ENCODE measurements at places on chromosomes 16 and 17.

DNA sequence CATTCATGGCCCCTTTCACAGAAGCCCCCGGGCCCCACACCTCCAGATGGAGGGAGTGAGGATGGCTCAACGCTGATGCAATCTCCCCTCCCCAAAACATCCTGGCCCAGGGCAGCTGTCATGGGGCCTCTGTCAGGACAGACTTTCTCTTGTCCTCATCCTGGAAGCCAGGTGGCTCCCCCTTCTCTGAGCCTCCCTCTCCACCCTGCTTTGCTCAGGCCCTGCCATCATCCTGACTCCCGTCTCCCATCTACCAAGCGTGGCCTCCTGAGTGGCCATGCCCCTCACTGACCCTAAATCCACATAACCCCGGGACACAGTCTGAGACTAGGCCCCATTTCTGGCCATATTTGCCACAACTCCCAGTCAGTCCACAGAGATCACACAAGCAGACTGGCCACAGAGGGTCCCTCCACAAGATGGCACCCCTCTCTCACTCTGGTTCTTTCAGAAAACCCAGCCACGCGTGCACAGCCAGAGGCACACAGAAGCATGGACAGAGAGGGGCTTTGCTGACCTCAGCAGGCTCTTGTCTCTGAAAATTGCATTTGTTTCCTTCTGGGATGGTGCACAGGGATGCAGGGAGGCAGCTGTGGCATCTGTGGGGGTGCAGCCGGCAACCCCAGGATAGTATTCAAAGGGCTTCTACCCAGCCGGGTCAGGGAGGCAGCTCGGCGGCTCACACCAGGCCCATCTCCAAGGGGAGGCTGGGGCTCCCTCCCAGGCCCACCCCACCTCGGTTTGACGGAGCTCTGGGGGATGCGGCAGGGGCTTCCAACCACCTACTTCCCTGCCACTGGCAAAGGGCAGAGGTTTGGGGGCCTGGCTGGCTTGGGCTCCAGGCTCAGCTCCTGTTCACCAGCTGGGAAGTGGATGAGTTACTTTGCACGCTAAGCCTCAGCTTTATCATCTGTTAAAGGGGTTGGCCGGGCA is 16.9 kb downstream of the DOC2B start:
- peak; percentile 34 for DNase-seq

- no peak for DNase-seq
These were observed 81.5 kb downstream of the NXN start for GRCh38 chr17:897970-898619.

GRCh38 chr16:85521552-85522307 is 91.4 kb upstream of the GSE1 start:
- DNase-seq, result no peak

GRCh38 chr16:50603206-50604064 is 55.2 kb downstream of the NKD1 start:
- DNase-seq, result no peak

DNA sequence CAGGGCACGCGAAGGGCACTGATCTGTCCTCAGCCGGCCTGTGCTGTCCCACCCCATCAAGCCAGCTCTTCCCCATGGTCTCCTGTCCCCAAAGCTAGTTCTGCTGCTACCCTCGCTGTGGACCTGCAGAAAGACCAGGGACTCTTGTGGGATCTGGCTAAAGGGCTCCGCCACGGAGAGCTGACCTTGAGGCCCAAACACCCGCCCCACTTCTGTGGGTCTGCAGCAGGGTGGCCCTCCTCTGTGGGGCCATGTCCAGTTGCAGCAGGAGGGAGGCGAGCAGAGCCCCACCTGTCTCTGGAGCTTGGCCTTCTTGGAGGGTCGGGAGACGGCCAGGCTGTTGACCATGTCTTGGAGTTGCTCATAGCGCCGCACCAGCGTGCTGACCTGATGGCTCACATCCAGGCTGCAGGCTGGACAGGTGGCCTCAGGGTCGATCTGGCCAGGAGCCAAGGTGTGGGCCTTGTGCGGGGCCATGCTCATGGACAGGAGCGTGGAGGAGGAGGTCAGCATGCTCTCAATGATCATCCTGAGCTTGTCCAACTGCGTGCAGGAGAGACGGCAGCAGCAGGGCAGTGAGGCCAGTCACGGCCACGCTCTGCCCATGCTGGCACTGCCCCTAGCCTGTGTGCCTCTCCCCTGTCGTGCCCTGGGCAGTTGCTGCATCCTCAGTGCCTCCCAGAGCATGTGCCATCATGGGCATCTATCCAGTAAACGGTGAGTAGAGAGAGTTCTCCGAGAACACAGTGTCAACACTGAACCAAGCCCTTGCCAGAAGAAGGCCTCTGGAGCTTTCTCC is 16.6 kb downstream of the UBALD2 start:
- DNase-seq, result no peak

DNA sequence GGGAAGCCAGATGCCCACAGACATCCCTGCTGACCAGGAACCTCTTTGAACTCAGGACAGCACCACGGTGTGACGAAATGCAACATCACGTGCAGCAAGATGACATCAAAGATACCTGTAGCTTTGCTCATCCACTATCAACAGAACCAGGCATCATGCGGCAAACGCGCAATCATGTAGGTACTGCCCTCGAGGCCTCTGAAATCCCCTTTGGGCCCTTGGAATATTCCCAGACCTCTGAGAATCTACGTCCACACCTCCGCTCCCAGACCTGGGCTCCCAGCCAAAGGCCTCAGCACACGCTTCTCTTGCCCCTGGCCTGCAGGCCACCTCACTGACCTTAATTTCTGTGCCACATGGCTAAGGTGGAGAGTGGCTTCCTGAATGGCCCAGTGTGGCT is 7.3 kb downstream of the CX3CL1 start:
- no peak for DNase-seq

GRCh38 chr16:59878479-59878878 is 1144.4 kb upstream of the GOT2 start:
- DNase-seq, result no peak

GRCh38 chr17:48631693-48632578 is 5.8 kb upstream of the HOXB9 start:
- no peak for DNase-seq

- DNase-seq, result no peak
These were observed 48.0 kb downstream of the SRL start for GRCh38 chr16:4193920-4194319.

- DNase-seq, result no peak
These were observed 22.5 kb downstream of the WWP2 start for GRCh38 chr16:69784586-69784985.

DNA sequence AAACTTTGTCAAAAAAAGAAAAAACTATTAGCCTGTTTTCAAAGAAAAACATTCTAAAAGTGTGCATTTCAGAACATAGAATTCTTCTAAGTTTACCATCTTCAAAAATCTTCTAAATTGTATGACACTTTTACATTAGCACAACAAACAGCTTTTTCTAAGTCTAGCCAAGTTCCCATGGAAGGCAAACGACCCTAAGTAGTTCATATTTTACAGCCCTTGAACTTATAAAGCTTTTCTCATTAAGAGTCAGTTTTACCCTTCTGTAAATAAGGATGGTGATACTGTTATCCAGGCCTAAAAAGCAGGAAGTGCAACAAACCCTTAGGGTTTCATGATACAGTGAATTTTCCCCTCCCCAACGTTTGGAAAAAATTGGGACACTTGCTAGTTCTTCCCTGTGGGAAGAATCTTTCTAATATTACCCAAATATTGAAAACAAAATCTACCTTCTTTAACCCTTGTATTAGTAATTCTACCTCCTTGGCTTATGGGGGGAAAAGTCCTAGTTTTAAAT is 4.0 kb upstream of the ARL6IP1 start:
- no peak for DNase-seq

DNA sequence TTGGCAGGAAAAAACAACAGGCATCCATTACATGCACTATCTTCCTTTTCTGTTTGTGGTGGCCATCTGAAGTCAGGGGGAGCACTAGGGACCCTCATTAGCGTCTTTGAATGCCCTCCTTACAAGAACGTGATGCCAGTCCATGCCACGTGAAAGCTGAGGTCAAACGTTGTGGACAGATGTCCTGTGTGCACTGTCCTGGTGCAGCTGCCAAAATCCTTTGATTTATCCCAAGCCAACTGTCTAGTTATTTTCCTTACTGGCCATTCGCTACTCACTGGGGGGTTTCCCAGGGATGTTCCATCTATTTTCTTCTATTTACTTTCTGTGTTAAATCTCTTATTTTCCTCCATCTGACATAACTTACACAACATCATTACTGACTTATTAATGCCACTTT is 135.7 kb downstream of the ABCA8 start:
- DNase-seq, result no peak

GRCh38 chr17:57672971-57673370 is 72.1 kb downstream of the CCDC182 start:
- DNase-seq, result no peak

DNA sequence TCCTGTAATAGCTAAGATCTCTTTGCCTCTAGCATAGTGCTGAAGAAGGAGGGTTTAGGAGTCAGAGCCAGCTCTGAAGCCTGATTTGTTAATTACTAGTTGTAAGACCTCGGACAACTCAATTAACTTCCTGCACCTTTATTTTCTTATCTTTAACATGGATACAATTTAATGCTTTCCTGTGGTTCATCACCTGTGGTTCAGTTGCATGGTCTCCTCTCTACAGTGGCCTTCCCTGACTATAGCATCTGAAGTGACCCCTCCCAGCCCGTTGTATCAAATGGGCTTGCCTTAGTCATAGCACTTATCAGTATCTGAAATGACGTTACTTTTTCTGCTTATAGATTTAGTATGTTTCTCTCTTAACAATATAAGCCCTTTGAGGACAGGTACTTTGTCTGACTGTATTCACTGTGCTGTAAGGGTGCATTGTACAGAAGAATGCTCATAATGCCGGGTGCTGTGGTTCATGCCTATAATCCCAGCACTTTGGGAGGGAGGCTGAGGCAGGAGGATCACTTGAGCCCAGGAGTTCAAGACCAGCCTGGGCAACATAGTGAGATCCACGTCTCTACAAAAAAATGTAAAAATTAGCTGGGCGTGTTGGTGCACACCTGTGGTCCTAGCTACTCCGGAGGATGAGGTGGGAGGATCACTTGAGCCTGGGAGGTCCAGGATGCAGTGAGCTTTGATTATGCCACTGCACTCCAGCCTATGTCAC is 2.6 kb upstream of the NDE1 start:
- no peak for DNase-seq

GRCh38 chr16:80442779-80443178 is 98.0 kb upstream of the DYNLRB2 start:
- no peak for DNase-seq

GRCh38 chr16:56669840-56670619 is 416 bp downstream of the MT1H start:
- no peak for DNase-seq

DNA sequence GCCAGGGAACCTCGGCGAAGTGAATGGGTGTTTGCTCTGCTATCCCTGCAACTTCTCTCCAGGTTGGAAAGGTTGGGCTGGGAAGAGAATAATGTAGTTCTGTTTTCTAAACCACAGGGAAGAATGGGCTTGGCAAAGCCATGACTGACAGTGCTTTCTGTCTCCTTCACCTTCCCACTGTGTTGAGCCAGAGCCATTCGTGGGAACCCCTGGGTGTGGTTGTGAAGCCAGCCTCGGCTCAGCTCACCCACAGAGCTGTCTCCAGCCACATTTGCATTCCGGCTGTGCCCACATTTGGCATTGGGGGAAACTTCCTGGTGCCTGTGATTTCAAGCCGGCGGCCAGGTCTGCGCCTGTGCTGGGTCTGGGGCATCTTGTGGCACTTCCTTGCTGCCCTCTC is 39.9 kb downstream of the BAIAP2 start:
- DNase-seq, result no peak

- no peak for DNase-seq
These were observed 56.0 kb downstream of the CEP112 start for GRCh38 chr17:66135896-66136295.

- no peak for DNase-seq
These were observed 45.4 kb upstream of the HSBP1 start for GRCh38 chr16:83762141-83762991.

GRCh38 chr17:39791111-39791992 is 53.6 kb downstream of the GRB7 start:
- DNase-seq, result no peak

GRCh38 chr17:12985431-12986293 is 32.2 kb downstream of the ELAC2 start:
- DNase-seq, result no peak

DNA sequence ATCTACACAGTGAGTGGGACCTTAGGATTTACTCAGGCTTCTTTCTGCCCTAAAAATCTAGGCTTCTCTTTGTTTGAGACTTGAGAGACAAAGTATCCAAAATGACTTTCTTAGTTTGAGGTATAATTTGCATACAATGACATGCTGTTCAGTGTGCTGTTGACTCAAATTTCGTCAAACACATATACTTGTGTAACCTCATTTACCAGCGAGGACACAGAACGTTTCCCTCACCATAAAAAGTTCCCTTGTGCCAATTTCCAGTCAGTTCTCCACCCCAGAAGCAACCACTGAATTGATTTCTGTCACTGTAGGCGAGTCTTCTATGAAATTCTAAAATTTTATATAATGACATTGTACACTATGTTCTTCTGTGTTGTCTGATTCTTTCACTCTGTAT is 68.0 kb upstream of the MAF start:
- DNase-seq, result no peak

DNA sequence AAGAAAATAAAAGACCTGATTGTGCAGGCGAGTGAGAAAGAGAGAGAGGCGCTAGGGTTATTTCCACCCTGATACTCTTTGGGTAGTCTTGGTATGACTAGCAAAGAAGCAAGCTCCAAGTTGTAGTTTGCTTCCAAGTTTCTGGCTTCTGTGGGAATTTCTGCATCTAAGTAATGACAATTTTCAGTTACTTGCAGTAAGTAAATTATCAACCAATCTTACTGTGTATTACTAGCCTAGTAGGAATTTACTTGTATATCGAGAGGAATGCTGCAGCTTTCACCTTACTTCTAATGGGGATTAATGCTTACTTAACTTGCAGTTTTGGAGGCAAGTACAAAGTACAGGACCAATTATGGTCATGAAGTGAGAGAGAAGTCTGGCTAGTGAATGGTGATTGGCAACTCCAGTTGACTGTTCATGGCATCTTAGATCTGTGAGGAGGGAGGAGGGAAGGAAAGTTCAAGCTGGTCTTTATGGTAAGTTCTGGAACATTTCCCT is 31.9 kb downstream of the TENT4B start:
- no peak for DNase-seq
